ENCODE measurements at places on chromosomes 3 and 15. TPM values are rescaled to one million over a fixed set of nuclear protein-coding genes. Genes with fewer than 3 reads are reported as not detected.

GRK7 gene
- total RNA-seq = under 0.01 TPM

COL8A1 gene
- total RNA-seq = 62.4 TPM

GHSR gene
- not detected for total RNA-seq

CPNE9 gene
- not detected for total RNA-seq

MYZAP gene
- total RNA-seq = 1.6 TPM

ITIH1 gene
- total RNA-seq = not detected

CHD2 gene
- 96.5 TPM for total RNA-seq

KY gene
- 1.1 TPM for total RNA-seq

FBLN2 gene
- 18.0 TPM for total RNA-seq
